ENCODE measurements at places on chromosomes 16 and 17.

- peak; percentile 98 for DNase-seq
Observed at GRCh38 chr16:4957720-4958509, at the start of gene SEC14L5. Gene SEC14L5 (plus strand): TSS chr16:4958330. CDS start chr16:4959324, 994 bp downstream.

DNA sequence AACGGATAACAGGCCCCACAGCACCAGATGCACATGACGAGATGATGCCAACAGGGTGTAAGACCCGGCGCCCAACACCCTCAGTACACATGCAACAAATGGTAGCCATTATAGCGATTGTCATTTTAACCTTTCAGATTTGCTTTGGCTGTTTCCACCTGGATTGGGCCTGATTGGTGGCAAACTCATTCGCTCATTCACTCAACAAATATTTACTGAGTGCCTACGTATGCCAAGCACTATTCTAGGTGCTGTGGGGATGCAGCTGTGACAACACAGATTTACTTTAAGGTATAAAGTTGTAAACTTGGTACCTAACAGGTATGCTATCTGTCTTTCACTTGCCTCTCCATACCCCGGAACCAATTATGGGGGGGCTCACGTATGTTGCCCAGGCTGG lies 66.8 kb downstream of the SRCIN1 start:
- no peak for DNase-seq

DNA sequence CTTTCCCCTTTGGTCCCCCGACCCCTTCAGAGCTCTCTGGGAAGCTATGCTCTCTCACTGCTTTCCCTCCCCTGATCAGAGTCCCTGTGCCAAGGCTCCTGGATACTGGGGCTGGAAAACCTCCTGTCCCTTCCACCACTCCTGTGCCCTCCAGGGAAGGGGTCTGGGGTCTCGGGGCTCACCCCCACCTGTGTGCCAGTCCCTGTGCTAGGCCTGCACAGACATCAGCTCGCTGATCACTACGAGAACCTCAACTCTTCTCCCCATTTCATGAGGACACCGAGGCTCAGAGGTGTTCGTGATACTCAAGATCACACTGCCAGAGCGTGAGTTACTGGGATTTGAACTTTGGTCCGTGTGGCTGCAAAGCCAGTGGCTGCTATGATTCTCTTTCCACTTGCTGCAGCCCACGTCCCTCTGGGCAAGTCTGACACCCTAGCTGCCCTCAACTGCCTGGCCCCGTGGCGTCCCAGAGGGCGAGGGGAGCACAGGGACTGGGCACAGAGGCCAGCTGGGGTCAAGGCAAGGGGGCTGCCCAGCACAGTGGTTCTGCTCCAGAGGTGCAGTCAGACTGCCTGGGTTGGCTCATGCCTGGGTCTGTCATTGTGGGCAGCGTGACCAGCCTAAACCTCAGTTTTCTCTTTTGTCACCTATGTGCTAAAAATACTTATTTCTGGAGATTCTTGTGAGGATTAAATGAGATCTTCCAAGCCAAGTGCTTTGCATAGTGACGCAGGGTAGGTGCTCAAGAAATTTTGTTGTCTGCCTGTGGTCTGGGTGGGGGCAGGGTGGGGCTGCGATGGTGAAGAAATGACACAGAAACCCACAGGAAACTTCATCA lies 43.8 kb upstream of the TOB1 start:
- no peak for DNase-seq

DNA sequence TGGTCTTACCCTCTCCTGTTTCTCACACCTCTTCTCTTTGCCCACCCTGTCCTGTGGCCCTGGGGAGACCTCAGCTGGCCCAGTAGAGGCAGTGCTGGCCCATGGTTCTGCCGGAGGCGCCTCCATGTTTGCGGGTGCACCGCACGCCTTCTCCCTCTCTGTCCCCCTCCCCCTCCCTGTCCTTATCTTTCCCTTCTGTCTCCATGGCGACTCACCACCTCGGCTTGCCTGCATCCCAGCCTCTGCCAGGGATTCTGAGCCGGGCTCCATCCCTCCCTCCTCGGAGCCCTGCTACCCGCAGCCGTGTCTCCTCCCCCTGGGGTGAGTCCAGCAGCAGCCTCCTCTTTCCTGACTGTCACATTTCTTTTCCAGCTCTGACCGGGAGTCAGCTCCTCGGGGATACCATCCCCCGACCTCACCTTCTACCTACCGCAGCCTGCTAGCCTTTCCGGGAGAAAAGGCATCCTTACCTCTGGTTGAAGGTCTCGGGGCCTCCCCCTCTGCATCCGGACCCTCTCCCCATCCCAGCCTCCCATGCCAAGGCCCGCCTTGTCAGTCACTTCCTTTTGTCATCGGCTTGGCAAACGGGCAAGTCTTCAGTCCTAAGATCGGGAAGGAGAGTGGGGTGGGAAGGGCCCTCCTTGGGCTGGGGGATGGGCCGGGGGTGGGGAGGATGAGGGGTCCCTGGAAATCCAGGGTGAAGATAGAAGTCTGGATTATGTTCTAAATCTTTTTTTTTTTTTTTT lies at the start of gene RNF112:
Gene RNF112 (plus strand): TSS at position 358 of the 746 bp plus-strand sequence. CDS start 177 bp downstream, at position 535.
- DNase-seq: peak; percentile 52

- DNase-seq: no peak
Observed at GRCh38 chr17:834136-834535, 52.0 kb downstream of the MRM3 start.

GRCh38 chr17:75005291-75005690 lies 7.2 kb upstream of the MRPL58 start:
- no peak for DNase-seq

DNA sequence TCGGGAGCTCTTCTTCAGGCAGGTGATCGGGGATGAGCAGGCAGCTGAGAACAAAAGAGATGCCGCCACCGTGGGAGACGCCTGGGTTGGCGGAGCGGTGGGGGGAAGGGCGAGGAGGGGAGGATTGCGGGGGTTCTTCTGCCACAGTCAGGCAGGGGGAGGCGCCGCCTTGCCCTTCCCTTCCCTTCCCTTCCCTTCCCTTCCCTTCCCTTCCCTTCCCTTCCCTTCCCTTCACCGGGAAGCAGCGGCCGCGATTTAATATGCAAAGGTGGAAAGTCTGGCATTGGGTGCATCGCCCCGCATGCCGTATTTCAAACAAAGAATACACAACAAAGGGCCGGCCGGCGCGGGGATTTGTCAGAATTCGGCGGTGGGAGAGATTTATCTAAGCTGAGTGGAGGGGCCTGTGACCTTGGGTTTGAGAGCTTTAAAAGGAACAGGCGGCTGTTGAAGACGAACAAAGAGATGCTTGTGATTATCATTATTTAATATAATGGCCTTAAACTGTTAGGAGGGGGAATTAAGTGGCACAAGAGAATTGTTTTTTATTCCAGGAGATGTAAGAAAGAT lies 262.3 kb upstream of the TNRC6C start:
- DNase-seq: no peak

DNA sequence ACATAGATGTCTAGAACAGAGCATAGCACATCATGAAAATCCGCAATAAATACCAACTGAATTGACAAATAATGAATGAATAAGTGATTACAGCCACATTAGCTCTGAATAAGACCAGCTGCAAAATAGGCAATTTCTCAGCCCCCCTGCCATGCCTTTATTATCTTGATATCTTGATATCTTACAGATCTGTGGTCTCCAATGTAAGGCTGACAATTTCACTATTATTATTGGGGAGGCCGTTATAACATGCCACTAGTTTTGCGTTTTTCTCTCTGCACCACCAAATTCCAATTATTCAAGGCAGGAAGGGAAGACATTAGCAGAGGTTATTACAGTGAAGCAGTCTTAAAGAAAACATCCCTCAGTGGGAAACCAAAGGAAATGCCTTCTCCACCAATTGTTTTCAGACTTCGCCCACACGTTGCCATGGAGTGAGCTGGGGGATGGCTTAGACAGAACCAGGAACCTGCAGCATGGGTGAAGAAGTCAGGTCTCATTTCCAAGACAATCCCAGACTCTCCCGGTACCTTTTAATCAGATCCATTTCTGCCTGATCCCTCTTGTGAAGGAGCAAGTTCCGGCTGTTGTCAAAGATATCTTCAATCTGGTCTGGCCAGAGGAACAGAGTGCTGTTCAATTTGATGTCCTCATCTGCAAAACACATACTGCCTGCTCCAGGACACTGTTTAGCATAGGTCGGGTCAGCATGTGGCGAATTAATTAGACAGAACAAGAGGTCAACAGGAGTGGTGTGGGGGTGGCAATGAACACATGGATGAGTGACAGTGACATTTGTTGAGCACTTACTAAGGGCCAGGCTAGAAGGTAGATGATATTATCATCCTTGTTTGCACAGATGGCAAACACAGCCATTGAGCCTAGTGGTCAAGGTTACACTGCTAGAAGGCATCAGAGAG lies 46.4 kb downstream of the DNAH3 start:
- peak; percentile 65 for DNase-seq

- DNase-seq: peak; percentile 29
Observed at GRCh38 chr17:58344047-58344790, 7.8 kb downstream of the SUPT4H1 start.

DNA sequence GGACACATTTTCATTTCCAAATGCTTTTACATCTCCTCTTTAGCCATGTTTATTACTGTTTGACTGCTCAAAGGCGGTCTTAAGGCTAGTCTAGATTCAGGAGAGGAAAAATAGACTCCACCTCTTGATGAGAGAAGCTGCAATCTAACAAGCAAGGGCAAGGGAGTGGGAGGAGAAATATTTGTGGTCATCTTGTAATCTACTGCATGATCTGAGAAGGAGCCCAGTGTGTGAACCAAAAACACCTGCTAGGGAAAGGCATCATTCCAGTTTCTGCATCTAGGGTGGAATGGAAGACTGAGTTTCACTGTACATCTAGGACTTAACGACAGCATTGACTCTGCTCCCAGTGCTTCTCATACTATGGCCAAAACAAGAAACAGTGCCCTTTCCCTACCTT lies 232.2 kb upstream of the HS3ST3A1 start:
- DNase-seq: no peak

GRCh38 chr16:21060027-21060510 lies 90.6 kb downstream of the DNAH3 start:
- no peak for DNase-seq

GRCh38 chr17:4527566-4528125 lies 27.5 kb downstream of the MYBBP1A start:
- DNase-seq: no peak

- DNase-seq: no peak
Observed at GRCh38 chr17:7688808-7689316, 585 bp downstream of the WRAP53 start.

- no peak for DNase-seq
Observed at GRCh38 chr16:17302214-17302613, 168.5 kb downstream of the XYLT1 start.

DNA sequence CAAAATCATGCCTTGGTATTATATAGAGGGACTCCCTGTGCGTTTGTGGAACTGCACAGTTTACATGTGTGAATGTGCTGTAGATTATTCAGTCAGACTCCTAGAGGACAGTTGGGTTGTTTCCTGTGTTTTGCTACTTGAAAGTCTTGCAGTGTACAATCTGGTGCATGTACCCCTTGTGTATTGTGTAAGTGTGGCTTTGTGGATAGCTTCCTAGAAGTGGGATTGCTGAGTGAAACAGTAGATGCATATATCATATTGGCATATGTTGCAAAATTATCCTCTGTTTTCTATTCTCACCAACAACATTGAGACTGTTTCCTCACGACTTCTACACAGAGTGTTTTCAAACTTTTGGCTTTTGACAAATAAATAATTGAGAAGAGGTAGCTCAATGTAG lies 263.7 kb downstream of the MAP2K6 start:
- DNase-seq: no peak

All from fibroblast of pulmonary artery (primary cell).